NCI-H2171 treated with DMSO at 0.1 percent for 48 hours (cell line): ENCODE measurements at places on chromosomes 5 and 9.

DNA sequence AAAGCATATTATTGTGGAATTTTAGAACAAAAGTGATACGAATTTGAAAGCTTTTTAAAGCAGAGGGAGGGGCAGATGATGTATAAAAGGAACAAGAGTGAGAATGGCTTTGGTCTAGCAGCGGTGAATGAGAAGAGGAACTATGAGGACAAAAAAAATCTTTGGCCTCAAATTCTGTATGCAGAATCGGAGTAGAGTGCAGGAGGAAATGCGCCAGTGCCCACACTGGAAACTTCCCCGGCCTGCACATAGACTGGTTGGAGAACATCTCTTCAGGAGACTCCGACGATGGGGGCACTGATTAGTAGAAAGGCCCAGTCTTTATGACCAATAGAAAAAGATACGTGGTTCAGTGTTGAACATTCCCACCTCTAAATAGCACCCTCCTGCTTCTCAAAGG is 51.3 kb downstream of the SLC46A2 start:
- no peak for DNase-seq

DNA sequence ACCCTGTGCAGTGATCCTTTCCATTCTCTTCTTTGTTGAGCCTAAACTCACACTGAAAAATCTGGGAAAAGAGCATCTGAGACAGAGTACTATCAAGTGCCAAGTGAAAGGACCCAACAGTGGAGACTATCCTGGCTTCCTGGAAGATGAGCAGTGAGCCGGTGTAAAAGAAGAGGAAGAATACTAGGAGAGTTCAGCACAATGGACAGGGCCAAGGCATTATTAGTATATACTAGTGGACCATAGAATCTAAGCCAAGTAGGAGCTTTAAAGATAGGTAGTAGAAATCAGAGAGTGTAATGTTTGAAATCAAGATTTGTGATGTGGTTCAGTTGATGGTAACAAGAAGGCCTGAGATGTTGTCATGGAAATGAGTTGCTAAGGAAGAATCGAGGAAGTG is 140.8 kb downstream of the CAMK4 start:
- no peak for DNase-seq

DNA sequence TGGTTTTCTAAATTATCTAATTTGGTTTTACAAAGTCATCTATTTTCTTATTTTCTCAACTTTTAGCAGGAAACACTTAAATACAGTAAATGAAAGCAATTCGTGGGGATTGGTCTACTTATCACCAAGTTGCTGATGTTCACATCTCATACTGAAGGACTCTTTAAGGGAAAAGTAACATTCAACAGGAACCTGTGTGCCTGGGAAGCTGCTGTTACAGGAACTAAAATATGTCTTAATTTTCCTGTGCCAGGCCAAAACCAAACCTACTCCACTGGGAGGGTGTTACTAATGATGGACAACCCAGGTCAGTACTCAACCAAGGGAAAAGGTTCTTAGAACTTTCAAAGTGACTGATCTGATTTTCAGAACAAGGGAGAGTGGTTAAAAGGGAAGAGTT is 5.3 kb downstream of the ISCA1 start:
- no peak for DNase-seq

DNA sequence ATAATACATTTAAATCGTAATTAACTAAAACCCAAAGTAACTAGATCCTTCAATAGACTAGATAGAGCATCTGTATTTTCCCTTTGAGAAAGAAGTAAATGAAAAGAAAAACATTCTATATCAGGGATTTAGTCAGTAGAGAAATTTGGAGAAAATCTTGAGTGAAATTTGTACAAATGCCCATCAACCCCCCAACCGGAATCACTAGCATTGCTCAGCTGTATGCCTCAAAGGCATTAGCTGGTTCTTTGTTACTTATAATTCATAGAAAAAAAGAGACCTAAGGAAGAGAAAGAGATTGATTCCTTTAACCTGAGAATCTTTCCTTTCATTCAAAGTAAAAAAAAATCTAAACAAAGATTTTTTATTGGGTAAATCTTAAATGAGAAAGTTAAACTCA is 659 bp downstream of the OMD start:
- no peak for DNase-seq

DNA sequence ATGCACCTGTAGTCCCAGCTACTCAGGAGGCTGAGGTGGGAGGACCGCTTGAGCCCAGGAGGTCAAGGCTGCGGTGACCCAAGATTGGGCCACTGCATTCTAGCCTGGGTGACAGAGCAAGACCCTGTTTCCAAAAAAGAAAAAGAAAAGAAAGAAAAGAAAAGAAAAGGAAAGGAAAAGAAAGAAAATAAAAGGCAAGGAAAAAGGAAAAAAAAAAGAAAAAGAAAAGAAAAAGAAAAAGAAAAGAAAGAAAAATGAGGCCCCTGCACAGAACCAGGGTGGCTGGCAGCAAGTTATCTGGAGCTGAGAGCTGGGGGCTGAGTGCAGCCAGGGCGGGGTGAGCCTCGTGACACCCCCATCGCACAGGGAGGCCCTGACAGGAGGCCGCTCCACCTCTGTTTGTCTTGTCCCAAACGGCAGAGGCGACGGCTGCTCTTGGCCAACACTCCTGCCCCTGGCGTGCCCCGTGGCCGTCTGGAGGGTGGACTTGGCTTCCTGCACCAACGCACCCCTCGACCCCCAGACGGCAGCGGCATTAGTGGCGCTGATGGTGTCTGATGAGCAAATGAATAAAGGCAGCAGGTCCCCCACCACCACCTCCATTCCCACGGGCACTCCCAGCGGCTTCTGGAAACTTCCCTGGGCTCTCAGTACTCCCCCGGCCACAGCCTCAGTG is 16.7 kb downstream of the EXD3 start:
- DNase-seq, result no peak

GRCh38 chr5:39730006-39730405 is 305.2 kb upstream of the DAB2 start:
- DNase-seq, result no peak

DNA sequence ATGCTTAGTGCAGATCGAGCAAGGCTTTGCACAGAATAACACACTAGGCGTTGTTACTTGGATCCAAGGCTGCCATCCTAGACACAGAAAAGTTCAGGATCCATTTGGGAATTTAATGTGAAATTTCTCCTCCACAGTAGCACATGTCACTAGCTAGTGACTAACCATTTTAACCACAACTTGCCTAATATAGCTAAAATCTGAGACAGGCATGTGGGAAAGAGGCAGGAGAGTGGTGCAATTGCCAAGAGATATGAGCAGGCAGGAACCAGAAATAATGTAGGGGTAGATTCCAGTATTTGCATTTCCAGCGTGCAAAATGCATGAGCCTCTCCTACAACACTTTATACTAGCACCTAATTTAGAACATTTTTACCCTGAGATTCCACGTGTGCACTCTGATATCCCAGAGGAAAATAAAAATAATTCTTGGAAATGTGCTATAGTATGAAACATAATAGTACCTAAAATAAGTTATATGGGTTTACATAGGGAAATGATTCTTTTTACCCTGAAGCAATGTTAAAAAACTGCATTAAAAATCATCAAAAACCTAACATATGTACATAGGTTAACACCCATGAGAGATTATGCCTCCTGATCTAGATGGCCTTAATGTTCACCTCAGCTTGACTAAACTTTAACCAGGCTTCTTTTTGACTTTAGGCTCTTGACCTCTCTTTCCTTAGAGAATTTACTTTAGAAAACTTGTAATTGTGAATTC is 1230.6 kb upstream of the NUDT12 start:
- DNase-seq, result no peak
